ENCODE measurements at places on chromosomes 5 and 9.

- DNase-seq: no peak
Observed at GRCh38 chr5:157388111-157388710, 71.8 kb upstream of the NIPAL4 start.

- no peak for DNase-seq
Observed at GRCh38 chr5:142141463-142141862, 32.9 kb downstream of the NDFIP1 start.

- no peak for DNase-seq
Observed at GRCh38 chr9:134209731-134210311, 45.5 kb upstream of the RNU6ATAC start.

DNA sequence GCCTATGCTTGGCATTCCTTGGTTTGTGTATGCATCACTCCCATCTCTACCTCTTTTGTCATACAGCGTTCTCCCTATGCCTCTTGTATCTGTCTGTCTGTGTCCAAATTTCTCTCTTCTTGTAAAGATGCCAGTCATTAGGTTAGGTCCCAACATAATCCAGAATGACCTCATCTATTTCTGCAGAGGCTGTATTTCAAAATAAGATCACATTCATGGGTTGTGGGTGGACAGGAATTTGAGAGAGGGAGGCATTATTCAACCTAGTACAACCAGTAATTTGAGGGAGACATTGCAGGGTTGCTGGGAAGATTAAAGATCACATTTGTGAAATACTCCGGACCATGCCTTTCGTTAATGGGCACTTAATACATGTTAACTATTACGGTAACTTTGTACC is 155.0 kb downstream of the MAN2A1 start:
- DNase-seq: peak; percentile 54

GRCh38 chr5:23446424-23446823 is 61.0 kb upstream of the PRDM9 start:
- DNase-seq: no peak

GRCh38 chr5:123455095-123455494 is 31.9 kb upstream of the CEP120 start:
- DNase-seq: no peak

- peak; percentile 95 for DNase-seq
Observed at GRCh38 chr5:34598177-34598794, 57.8 kb upstream of the RAI14 start.

DNA sequence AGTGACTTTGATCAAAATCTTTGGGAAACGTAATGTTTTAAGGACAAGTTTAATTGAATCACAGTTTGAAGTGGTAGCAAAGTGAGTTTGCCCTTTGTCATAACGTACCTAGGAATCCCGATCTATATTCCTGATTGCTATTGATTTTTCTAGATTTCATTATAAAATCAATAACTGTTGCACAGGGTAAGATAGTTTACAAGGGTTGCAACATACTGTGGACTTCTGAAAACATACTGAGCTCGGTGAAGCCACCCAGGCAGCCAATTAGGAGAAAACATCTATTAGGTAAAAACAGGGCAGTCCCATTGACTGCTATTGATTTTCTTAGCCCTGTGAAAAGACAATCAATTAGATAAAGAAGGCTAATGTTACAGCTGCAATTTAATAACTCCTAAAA is 659.9 kb downstream of the ISL1 start:
- DNase-seq: no peak

- no peak for DNase-seq
Observed at GRCh38 chr5:174324680-174325079, 279.2 kb downstream of the NSG2 start.

All from EL (cell line).